ENCODE measurements at places on chromosomes 4 and X. TPM values are rescaled to one million over a fixed set of nuclear protein-coding genes. Genes with fewer than 3 reads are reported as not detected.

SPANXN3 gene
- not detected for total RNA-seq

UGT2A1 gene
- not detected for total RNA-seq

COQ2 gene
- 17.9 TPM for total RNA-seq

SLITRK4 gene
- not detected for total RNA-seq

CT83 gene
- not detected for total RNA-seq

PRR27 gene
- total RNA-seq, result not detected

COX7B gene
- total RNA-seq, result 298 TPM

PRDM8 gene
- 4.8 TPM for total RNA-seq

HAUS3 gene
- total RNA-seq, result 26.4 TPM

TBC1D1 gene
- total RNA-seq, result 99.1 TPM

COL4A5 gene
- not detected for total RNA-seq

CEP44 gene
- total RNA-seq, result 21.7 TPM

GPR82 gene
- total RNA-seq, result not detected

DRP2 gene
- 1.0 TPM for total RNA-seq

SPIN2A gene
- 1.00 TPM for total RNA-seq

ADH1B gene
- total RNA-seq, result not detected

NFKB1 gene
- total RNA-seq, result 135 TPM

PABPC4L gene
- total RNA-seq, result not detected

ASB9 gene
- 0.67 TPM for total RNA-seq

ABCG2 gene
- total RNA-seq, result 1.4 TPM

SCD5 gene
- 2.0 TPM for total RNA-seq

All from activated CD4-positive, alpha-beta T cell treated with anti-CD3 and anti-CD28 coated beads, Interleukin-2, amount 10 ng/mL, durations not matched to agents 7 days and 5 days (primary cell).